ENCODE measurements at places on chromosomes 5 and 9.

GRCh38 chr5:122500245-122501088, 188.4 kb downstream of the SNCAIP start:
- no peak for DNase-seq

DNA sequence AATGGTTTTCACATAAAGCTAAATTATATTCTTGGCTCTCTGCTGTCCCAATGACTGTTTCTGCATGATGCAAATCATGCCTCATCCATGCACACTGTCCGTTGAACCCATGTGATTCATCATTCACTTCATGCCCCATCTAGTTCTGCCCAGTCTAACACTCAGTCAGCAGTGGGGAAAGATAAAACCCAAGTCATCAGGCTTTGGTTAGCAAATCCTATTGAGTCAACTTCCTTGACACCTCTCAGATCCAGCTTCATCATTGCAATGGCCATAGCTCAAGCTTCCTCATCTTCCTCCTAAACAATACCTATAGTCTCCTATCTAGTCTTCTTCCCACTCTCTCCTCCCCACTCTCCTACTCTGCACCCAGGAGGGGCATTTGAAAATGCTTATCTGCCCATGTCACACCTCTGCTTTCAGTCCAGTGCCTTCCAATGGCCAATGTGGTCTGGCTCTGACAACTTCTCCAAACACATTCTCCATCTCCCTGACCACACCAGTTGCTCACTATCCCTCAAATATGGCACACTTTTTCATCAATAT, 266.0 kb upstream of the TRIM32 start:
- DNase-seq: no peak

DNA sequence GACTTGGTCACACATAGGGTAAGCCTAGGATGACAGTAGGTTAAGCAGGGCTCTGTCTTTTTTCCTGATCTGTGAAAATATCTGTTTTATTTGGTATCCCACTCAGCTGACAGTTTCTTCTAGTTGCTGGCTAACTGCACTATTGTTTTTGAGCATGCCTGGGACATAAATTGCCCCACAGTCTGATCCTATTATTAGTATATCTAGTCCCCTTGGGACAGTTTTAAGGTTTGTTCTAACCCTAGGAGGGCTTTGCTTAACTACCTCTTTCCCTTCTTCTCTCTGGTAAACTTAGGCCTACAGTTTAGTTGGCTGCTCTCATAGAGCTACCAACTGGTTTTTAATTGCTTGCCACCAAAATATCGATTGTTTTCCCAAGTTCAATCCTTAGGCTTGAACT, 446.6 kb downstream of the ARHGEF28 start:
- no peak for DNase-seq

DNA sequence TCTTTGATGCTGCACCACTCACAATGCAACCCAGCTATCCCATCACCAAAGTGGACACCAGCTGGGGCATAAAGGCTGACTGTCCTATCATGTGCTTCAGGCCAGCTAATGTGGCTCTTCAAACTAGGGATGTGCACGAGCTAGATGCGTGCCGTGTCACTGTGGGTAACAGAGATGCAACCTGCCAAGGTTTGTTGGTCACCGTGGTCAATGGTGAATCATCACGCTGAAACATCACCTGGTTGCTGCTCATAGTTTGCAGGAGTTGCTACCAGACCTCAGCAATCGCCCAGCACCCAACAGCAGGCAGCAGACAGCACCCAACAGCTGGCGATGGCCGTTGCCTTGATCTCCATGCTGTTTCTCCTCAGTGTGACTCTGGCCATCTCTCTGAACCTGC, 2.1 kb upstream of the PCDHGA1 start:
- DNase-seq: no peak

- no peak for DNase-seq
These were observed 78.2 kb upstream of the RAPGEF1 start for GRCh38 chr9:131818089-131818488.

GRCh38 chr5:17279487-17279886, 62.1 kb downstream of the BASP1 start:
- no peak for DNase-seq

DNA sequence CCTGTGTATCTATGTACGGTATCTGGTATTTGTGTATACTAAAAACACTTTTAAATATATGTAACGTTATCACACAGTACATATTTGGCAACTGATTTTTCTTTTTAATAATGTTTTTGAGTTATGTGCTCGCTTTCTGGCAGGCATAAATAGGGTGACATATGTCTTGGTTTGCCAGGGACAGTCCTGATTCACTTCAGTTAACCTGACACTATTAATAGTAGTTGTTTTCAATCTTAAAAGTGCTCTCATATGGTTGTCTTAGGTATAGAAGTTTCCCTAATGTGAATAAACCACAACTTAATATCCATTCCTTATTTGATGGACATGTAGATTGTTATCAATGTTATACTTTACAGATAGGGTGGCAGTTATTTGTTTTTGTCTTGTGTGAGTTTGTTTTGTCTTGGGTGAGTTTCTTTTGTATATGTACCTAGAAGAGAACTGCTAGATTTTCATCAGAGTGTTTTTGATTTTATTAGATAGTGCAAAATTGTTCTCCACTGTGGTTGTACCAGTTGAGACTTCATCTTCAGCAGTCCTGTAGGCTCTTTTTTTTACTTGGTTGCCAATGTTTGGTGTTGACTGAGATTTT, 7.9 kb downstream of the G3BP1 start:
- DNase-seq: no peak

GRCh38 chr9:124502711-124503702, 4.2 kb downstream of the NR5A1 start:
- DNase-seq: no peak

DNA sequence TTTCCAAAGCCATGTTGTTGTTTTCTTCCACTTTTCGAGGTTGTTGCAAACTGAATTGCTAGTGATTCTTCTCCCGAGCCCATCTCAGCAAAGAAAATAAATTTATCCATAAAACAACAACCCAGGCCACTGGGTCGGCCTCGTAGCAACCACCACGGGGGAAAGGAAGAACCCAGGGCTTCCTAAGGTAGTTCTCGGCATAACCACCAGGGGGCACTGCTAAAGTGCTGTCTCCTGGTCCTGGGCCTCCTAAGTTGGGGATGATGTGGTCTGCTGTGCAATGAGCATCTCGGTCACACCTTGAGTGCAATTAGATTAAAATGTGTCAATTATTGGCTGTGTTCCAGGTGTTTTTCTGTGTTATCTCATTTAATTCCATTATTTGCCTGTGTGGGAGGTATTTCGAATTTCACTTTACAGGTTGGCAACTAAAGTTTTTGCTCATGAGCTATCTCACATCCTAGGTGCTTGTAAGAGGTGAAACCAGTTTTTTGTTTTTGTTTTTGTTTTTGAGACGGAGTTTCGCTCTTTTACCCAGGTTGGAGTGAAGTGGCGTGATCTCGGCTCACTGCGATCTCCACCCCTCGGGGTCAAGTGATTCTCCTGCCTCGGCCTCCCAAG, 102.8 kb upstream of the DAP start:
- peak; percentile 73 for DNase-seq

DNA sequence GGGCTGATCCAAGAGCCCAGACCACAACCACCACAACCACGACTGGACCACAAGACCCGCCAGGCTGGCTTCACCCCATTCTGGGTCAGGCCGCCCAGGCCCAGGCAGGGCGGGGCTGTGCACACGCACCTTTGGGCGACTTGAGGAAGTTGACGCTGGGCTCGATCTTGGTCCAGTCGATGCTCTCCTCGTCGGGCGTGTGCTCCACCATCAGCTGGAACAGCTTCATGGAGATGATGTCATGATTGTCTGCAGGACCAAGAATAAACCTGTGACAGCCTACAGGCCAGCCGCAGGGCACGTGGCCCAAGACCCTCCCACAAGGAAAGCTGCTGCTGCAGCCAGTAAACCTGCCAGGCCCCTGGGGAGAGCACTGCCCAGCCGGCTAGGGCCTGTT, 17.3 kb downstream of the LMAN2 start:
- no peak for DNase-seq

DNA sequence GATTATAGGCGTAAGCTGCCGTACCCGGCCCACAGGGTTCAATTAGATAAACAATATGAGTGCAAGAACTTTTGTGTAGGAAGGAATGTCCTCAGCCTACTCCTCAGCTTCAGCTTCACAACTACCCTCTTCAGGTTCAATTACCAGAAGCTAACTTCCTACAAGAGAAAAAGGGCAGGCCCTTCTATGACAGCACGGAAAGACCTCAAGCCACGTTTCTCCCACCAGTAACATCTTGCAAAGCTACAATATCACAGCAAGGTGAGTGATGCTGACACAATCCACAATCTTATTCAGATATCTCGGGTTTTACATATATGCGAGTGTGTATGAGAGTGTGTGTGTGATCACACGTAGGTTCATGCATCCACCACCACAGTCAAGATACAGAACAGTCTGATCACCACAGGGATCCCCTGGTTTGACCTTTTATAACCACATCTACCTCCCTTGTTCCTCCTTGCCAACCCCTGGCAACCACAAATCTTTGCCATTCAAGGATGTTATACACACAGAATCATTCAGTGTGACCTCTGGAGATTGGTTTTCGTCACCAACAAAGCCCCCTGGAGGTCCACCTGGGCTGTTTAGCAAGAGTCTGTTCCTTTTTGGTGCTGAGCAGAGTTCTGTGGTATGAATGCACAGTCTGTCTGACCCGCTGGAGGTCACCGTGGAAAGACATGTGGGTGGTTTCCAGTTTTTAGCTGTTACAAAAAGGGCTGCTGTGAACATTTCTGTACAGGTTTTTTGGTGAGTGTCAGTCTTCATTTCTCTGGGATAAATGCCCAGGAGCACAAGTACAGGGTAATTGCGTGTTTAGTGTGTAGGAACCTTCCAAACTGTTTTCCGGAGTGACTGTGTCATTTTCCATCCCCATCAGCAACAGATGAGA, 38.2 kb downstream of the IPPK start:
- DNase-seq: no peak

GRCh38 chr9:20636888-20637440, 14.7 kb upstream of the MLLT3 start:
- DNase-seq: no peak

DNA sequence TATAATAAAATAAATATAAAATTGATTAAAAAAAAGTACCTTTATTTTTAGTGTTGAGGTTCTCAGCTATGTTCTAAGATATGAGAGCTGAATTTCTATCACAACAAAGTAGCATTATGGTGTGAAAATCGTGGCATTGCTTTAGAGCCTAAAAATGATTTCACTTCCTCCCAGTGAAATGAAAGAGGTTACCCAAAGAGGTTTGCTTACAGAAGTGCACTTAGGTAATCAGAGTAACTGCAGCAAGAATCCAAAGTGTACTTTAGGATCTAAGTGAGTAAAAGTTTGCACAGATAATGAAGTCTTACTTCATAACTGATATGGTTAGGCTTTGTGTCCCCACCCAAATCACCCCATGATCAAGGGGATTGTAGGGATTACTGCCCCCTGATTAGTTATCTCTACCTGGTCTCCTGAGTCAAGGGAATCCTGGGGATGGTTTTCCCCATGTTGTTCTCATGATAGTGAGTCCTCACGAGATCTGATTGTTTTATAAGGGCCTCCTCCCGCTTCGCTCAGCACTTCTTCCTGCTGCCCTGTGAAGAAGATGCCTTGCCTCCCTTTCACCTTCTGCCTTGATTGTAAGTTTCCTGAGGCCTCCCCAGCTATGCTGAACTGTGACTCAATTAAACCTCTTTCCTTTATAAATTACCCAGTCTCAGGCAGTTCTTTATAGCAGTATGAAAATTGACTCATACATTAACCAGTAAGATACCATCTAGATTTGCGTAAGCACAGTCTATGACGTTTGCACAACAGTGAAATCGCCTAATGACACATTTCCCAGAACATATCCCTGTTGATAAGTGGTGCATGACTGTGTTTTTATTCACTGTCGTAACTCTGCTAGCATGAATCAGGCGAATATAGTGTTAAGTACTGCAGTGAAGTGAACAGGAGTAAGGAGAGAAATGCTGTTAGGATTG, 40.3 kb upstream of the LRRC70 start:
- peak; percentile 17 for DNase-seq

DNA sequence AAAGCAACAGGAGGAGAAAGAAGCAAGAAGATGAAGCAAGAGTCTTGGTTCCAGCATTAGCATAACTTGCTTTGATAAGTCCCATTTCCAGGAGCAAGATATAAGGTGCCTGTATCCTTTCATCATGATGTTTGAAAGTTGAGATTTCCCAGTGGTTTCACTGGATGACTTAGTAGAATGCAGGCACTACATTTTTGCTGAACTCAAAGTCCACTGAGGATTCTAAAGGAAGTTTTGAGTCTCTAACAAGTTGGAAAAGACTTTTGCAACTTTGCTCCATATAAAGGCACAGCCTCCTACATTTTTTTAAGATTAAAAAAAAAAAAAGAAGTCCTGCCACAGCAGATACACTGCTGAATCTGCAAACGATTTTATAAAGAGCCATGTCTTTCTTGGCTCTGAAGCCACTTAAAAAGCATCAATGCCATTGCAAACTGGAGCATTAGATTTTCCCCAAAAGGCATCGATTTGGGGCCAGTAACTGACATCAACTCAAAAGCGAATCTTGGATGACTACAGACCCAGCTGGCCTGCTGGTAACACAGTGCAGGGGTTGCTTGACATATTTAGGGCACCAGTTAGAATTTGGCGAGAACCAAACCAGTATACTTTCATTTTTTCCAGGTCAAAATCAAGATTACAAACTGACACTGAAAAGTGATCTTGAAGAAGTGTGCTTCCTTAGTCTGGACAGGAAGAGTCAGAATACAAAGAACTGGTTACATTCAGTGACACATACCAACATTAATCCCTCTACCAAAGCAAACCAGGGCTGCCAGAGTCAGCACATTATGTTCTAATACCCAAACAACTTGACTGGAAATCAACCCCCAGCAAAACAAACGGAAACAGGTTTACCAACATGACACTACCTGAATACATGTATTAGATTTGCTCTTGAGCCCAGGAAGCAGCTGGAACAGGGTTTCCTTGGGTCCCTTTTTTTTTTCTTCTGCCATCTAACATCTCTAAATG, 39.1 kb upstream of the KCNV2 start:
- no peak for DNase-seq

- DNase-seq: no peak
These were observed 12.4 kb downstream of the UBAP1 start for GRCh38 chr9:34190996-34191892.

DNA sequence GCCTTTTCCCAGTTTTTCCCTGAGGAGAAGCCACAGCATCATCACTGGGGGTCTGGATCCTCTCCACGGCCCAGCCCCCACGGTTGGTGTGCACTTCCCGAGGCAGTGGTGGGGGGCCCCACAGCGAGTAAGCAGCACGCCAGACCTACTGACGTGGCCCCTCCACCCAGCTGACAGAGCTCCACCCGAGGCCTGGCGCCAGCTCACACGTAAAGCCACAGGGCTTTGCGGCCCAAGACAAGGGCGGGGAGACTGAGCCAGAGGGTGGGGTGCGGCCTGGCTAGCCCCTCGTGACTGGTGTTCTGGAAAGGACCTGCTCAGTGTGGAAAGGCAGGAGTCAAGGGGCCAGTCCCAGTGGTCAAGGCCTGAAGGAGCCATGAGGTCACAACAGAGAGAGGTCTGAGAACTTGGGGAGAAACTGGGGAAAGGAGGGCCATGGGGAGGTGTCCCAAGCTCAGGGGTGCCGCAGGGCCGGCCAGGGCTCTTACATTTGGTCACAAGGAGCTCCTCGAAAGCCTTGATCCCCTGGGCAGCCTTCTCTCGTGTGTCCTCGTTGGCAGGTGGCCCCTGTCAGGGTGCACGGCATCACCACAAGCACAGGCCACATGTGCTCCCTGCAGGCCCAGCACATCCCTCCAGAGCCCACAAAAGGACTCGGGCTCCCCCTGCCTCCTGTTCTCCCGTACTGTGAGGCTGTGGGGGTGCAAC, 5.5 kb downstream of the SNAPC4 start:
- no peak for DNase-seq

GRCh38 chr9:27154908-27155307, 45.9 kb downstream of the TEK start:
- DNase-seq: no peak

Measured in stimulated activated CD4-positive, alpha-beta T cell treated with anti-CD3 and anti-CD28 coated beads, Interleukin-15, amount 100 ng/mL, for 24 hours (primary cell).